ENCODE measurements at places on chromosomes 2 and 18.

- no peak for DNase-seq
Observed at GRCh38 chr2:128440666-128441340, 122.1 kb upstream of the HS6ST1 start.

- no peak for DNase-seq
Observed at GRCh38 chr2:63786471-63786870, 55.2 kb upstream of the UGP2 start.

GRCh38 chr18:32735781-32736180 is 37.0 kb downstream of the KLHL14 start:
- no peak for DNase-seq

- no peak for DNase-seq
Observed at GRCh38 chr2:50491541-50492476, 540.1 kb downstream of the NRXN1 start.

- DNase-seq: no peak
Observed at GRCh38 chr2:44388877-44389276, 27.1 kb downstream of the CAMKMT start.

DNA sequence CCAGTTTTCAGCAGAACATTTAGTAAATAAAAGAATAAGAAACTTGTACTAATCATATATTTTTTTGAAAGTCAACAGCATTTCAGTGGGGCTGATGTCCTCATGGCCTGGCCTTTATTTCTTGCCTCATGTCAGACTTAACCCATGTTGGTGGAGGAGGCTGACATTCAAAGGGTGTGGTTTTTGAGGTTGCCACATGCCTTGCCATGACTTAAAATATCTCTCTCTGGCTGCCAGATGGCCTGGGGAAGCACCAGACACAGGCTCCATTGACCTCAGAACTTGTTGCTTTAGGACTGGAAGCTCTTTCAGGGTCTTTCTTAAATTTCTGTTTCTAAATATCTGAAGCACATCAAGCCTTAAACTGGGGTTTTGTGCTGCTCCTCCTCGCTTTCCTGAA is 32.5 kb upstream of the CD28 start:
- no peak for DNase-seq

DNA sequence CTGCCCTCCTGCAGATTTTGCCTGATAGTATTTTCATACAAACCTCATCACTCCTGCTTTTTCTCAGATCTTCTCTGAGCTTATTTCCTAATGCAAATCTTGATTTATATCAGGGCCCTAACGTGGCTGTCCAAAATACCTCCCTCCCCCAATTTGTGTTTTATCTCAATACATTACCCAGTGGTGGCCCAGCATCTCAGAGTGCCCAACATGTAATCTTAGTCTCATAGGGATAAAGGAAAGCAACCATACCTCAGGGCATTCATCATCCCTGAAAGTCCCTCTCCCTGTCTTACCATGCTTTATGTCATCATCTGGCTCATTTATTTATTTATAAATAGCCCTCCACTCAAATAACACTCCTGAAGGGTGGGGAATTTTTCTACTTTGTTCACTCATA is 135.3 kb downstream of the SLC8A1 start:
- no peak for DNase-seq

- DNase-seq: no peak
Observed at GRCh38 chr2:103963146-103963725, 890.7 kb upstream of the POU3F3 start.

GRCh38 chr18:21604671-21605070 is 4.2 kb upstream of the ESCO1 start:
- no peak for DNase-seq
